Fibroblast of skin of left quadriceps (primary cell): ENCODE measurements at places on chromosomes 5 and 9.

GRCh38 chr9:90858457-90858901, 56.9 kb downstream of the SYK start:
- no peak for DNase-seq

GRCh38 chr5:134879456-134879855, 5.3 kb downstream of the TXNDC15 start:
- no peak for DNase-seq

DNA sequence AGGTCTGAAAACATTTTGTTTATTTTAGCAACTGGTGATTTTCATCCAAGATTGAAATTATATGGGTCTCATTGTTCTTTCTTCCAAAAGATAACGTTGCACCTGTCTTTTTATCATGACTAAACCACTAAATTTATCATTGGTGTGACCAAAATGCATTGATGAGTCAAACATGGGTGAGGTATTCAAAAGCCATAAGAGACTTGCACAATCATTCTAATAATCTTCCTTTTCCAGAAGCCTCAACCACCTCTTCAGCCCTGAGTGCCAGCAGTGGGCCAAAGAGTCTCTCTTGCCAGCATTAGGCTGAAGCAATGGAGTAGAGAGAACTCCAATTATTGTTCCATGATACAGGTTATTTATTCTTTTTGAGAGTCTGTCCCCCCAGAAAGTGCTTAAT, 198.9 kb downstream of the LURAP1L start:
- DNase-seq, result no peak

- no peak for DNase-seq
These were observed 94.2 kb downstream of the CDK5RAP2 start for GRCh38 chr9:120485788-120486187.

DNA sequence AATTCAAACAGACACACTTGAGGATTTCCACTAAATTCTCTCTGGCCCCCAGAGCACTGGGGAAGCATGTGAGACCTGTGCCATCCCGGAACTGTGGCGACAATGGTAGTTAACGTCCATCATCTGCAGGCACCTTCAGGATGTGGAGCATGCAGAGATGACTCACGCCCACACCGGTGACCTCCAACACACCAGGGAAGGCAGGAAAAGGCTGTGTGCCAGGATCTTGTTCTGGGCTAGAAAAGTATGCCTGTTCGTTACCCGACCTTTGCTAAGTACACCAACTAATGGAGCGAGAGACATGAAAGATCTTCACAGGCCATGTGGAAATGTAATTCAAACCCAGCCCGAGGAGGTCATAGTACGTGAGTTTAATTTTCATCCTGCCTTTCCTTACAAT, 208.8 kb downstream of the MELK start:
- no peak for DNase-seq

GRCh38 chr5:17763301-17763700, 129.0 kb downstream of the TAF11L14 start:
- DNase-seq, result no peak

DNA sequence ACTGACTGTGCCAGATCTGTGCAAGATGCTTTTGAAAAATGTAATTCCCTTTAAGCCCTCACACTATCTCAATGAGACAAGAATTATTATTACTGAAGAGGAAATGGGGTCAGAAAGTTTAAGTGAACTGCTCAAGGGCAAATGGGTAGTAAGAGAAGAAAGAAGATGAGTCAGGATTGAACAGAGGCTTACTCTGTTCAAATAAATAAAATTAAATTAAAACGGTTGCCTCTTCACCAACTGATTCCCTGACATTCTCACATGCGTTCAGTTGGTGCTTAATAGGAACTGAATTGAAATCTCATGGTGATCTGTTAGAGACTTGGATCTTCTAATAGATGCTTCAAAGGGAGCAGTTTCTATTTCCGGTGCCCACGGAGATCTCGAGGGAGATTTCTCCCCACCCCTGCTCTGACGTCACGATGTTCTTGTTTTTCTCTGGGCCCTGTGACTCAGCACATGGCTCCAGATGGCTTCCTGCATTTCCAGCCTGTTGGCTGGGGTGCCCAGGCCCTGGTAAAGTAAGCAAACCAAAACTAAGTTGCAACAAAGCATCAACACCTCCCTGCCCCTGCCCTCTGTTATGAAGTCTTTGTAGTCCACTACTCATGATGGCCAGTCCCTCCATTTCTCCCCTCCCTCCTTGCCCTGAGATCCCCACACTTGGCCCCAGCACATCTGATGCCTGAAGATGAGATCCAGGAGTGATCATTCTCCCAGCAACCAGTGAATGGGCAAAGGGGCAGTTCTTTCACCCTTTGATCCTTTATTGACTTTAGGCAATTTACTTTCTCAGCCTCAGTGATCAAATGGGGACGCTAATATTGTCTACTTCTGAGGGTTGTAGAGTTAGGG, 106.1 kb upstream of the CPEB4 start:
- peak; percentile 39 for DNase-seq

DNA sequence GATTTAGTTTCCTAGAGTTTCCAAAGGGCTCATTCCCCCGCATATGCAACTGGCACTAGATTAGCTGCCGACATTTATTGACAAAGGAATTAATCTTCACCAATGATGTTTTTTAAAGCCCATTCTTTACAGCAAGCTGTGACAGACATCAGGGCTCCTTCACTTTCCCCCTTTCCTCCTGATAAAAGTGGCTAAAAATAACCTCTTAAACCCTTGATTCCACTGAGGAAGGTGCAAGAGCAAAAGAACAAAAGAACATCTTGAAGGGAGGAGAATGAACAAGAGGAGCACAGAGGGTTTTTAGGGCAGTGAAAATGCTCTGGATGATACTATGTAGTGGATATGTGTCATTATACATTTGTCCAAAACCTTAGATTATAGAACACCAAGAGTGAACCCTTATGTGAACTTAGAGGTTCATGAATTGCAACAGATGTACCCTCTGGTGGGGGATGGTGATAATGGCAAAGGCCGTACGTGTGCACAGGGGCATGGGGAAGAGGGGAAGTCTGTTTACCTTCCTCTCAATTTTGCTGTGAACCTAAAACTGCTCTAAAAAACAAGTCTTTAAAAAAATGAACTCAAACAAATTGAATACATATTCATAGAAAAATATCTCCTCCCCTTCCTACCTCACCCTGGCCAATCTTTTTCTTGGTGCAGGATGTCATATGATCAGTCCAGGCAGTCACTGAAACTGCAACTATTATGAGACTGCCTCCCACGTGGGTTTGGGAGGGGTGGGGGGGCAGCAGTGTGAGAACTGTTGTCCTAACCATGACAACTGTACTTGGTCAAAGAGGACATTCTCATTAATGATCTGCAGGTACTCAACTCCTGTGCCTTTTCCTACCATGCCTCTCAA, 83.0 kb downstream of the MARCHF3 start:
- DNase-seq, result no peak
